ENCODE measurements at places on chromosomes 6 and 20. TPM values are rescaled to one million over a fixed set of nuclear protein-coding genes. Genes with fewer than 3 reads are reported as not detected.

The NAA20 gene
- 55.8 TPM for total RNA-seq

The TREM1 gene
- not detected for total RNA-seq

The C6orf141 gene
- total RNA-seq = not detected

- DNase-seq = no peak
Observed at GRCh38 chr6:152736687-152737273, 13.8 kb upstream of the VIP start.

DNA sequence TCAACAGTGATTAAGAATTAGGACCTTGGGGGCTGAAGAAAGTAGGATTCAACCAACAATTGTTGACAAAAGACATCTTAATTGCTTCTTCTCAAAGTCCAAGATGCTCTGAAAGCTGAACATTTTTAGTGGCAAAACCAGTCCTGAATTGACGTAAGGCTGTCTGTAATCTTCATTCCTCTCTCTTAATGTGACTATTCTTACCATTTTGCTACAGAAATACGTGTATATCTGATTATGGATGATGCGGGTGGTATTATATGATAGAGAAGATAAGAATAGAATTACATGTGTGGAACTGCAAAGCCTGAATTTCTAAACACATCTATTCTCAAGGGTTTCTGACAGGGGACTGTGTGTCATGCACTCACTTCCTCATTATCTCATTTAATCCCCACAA, 130.3 kb upstream of the SASH1 start:
- DNase-seq = no peak

GRCh38 chr6:130615816-130616215, 211.4 kb upstream of the SMLR1 start:
- no peak for DNase-seq

- no peak for DNase-seq
Observed at GRCh38 chr20:42258564-42259302, 640.6 kb upstream of the CHD6 start.
